ENCODE measurements at places on chromosomes 7 and 10.

- no peaks in the 10 kb centered on the region for H3K27me3 ChIP-seq
- peaks cover 9% of the 10 kb centered on the region for H3K4me1 ChIP-seq
- no peak overlapping the region for H3K4me3 ChIP-seq
- no peaks in the 10 kb centered on the region for H3K36me3 ChIP-seq
Observed at GRCh38 chr10:78382047-78382446, 348.4 kb downstream of the RPS24 start.

DNA sequence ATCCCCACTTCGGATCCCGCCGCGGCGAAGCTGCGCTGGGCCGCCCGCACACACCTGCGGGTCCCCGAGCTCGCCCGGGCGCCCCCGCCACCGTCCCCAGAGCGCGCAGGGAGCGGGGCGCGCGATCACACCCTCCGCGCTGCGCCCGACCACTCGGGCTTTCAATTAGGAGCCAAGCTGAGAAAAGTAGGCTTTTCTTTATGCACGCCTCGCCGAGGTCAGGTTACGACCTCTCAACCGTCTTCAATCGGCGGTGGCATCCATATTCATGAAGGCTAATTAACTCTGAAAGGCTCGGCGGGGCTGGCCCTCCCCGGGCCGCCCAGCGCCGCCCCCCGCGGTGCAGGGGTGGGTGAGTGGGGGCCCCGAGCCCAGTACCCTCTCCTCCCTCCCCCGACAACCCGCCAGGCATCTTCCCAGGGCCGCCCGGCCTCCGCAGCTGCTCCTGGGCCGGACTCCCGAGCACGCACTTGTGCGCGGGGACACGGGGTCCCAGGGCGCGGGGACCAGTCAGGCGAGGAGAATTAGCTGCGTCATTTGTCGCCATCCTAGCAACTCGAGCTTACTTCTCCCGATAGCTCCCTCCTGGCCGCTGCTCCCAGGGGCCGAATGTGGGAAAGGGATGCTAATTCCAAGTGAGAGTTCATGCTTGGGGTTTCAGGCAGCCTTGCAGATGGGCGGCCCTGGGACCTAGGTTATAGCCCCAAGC lies 155.5 kb upstream of the LYZL2 start:
- H3K4me3 ChIP-seq: peak overlapping the region; percentile 81
- H3K27me3 ChIP-seq: peaks cover 41% of the 10 kb centered on the region
- H3K4me1 ChIP-seq: no peaks in the 10 kb centered on the region
- peak overlapping the region; percentile 92 for H3K27ac ChIP-seq

DNA sequence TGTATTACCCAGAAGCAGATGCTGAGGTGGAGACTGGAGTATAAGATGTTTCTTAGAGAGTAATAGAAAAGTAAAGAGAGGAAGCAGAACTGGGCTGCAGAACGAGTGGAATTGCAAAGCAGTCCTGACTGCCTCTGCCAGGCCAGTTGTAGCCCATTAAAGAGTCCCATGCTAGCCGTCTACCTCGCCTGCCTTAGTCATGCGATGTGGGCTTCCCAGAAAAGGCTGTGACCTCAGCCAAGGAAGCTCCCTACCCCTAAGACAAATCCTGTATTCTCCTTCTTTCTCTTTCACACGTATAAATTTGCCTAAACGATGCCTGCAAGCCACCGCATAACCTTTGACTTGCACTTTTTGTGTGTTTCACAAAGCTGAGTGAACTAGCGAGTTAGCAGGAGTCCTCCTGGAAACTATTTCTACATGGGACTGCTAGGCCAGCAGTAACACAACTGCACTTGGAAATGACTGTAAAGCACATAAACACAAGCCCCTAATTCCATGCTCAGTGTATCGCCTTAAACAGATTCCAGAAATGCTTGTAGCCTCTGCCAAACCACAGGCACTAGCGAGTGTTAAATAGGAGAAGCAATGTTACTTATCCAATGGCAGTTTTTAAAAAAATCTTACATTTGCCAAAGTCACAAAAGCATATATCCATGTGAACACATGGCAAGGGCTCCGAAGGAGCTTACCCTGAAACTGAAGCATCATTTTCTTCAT lies 47.4 kb upstream of the GNAI1 start:
- H3K36me3 ChIP-seq: no peaks in the 10 kb centered on the region
- no peak overlapping the region for H3K27ac ChIP-seq
- no peaks in the 10 kb centered on the region for H3K4me1 ChIP-seq
- DNase-seq: no peak

GRCh38 chr10:125000366-125001312 lies 58.7 kb downstream of the ZRANB1 start:
- no peak overlapping the region for H3K4me3 ChIP-seq
- DNase-seq: peak; percentile 69
- no peaks in the 10 kb centered on the region for H3K4me1 ChIP-seq
- H3K27me3 ChIP-seq: no peaks in the 10 kb centered on the region
- peak overlapping the region; percentile 98 for H3K27ac ChIP-seq

DNA sequence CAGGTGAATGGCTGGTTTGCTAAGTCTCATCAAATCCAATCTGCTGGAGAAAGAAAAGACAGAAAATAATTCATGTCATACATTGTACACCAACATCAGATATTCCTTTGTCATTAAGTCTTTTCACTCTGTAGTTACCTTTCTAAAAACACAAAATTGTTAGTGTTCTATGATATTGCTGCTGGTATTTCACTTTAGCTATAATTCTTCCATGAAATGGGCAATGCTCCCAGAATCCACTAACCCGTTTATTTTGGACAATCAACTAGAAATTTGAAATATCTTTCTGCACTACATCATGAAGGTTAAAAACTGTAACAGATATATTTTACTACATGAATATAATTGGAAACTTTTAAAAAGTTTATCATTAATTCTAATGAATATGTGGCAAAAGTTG lies 181.3 kb downstream of the C7orf25 start:
- H3K27me3 ChIP-seq: no peaks in the 10 kb centered on the region
- no peak overlapping the region for H3K27ac ChIP-seq
- no peaks in the 10 kb centered on the region for H3K36me3 ChIP-seq
- H3K4me1 ChIP-seq: no peaks in the 10 kb centered on the region
- H3K4me3 ChIP-seq: no peak overlapping the region
- no peak for DNase-seq

- H3K4me3 ChIP-seq: no peak overlapping the region
- no peak for DNase-seq
- no peaks in the 10 kb centered on the region for H3K36me3 ChIP-seq
- H3K27ac ChIP-seq: no peak overlapping the region
- H3K4me1 ChIP-seq: peaks cover 28% of the 10 kb centered on the region
- no peaks in the 10 kb centered on the region for H3K27me3 ChIP-seq
Observed at GRCh38 chr10:78434886-78435285, 401.2 kb downstream of the RPS24 start.

- no peak overlapping the region for H3K4me3 ChIP-seq
- H3K36me3 ChIP-seq: no peaks in the 10 kb centered on the region
- DNase-seq: no peak
- no peaks in the 10 kb centered on the region for H3K27me3 ChIP-seq
- no peak overlapping the region for H3K27ac ChIP-seq
Observed at GRCh38 chr7:120933475-120933874, 17.1 kb upstream of the ING3 start.

GRCh38 chr7:144787127-144787526 lies 48.7 kb downstream of the TPK1 start:
- H3K4me3 ChIP-seq: no peak overlapping the region
- H3K36me3 ChIP-seq: no peaks in the 10 kb centered on the region
- no peak overlapping the region for H3K27ac ChIP-seq
- DNase-seq: no peak
- H3K27me3 ChIP-seq: no peaks in the 10 kb centered on the region

- DNase-seq: no peak
- no peaks in the 10 kb centered on the region for H3K4me1 ChIP-seq
Observed at GRCh38 chr10:73827346-73828089, 16.1 kb upstream of the NDST2 start.

DNA sequence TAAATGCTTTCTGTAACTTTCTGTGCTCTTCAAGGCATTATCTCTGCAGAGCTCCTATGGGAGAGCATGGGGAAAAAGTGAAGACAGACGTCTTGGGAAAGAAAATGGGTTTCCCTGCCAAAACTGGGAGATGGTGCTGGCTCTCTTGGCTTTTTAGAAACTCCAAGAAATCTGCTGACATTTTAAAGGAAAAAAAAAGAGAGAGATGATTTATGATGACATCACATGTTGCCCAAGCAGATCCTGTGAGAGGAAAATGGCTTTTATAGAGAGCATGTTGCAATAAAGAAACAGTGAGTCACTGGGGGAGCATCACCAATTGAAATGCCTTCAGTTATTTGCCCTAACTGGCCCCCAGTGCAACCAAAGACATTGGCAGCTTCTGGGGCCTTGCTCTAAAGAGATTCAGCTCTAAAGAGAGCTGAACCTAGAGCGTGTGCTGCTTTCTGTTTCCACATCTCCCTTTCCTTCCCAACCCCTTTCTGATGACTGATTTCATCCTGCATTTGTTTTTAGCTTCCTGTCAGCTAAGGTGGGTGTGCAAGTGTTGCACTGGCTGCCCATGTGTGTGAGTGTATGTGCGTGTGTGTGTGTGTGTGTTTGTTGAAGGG lies 37.7 kb downstream of the LRMDA start:
- no peaks in the 10 kb centered on the region for H3K4me1 ChIP-seq
- DNase-seq: no peak
- H3K27me3 ChIP-seq: no peaks in the 10 kb centered on the region
- H3K4me3 ChIP-seq: no peak overlapping the region
- H3K36me3 ChIP-seq: no peaks in the 10 kb centered on the region
- H3K27ac ChIP-seq: no peak overlapping the region

DNA sequence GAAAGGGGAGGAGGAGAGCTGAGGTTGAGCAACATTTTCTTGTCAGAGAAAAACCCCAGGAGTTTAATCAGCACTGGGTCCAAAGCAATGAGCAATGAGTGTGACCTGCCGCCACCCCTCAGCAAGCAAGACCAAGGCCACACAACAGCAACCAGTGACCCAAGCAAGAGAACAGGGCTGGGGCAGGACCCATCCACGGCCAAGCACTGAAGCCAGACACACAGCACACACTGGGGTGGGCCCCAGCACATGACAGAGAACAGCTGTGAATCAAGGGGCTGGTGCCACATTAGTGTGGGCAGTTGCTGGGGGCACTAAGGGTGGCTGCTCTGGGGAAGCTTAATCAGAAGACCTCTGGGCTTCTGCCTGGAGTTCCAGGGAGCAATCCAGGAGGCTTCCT lies 16.2 kb downstream of the TMEM72 start:
- peak; percentile 28 for DNase-seq
- H3K27ac ChIP-seq: no peak overlapping the region
- no peak overlapping the region for H3K4me3 ChIP-seq
- no peaks in the 10 kb centered on the region for H3K36me3 ChIP-seq

GRCh38 chr10:89224739-89225443 lies 17.8 kb upstream of the CH25H start:
- peak; percentile 70 for DNase-seq
- H3K27me3 ChIP-seq: no peaks in the 10 kb centered on the region

GRCh38 chr10:69332278-69333010 lies 54.1 kb downstream of the HK1 start:
- DNase-seq: no peak
- no peaks in the 10 kb centered on the region for H3K36me3 ChIP-seq
- no peak overlapping the region for H3K4me3 ChIP-seq

- no peaks in the 10 kb centered on the region for H3K27me3 ChIP-seq
- no peaks in the 10 kb centered on the region for H3K36me3 ChIP-seq
- no peak overlapping the region for H3K4me3 ChIP-seq
- no peaks in the 10 kb centered on the region for H3K4me1 ChIP-seq
Observed at GRCh38 chr7:30928254-30928872, 16.7 kb downstream of the AQP1 start.

DNA sequence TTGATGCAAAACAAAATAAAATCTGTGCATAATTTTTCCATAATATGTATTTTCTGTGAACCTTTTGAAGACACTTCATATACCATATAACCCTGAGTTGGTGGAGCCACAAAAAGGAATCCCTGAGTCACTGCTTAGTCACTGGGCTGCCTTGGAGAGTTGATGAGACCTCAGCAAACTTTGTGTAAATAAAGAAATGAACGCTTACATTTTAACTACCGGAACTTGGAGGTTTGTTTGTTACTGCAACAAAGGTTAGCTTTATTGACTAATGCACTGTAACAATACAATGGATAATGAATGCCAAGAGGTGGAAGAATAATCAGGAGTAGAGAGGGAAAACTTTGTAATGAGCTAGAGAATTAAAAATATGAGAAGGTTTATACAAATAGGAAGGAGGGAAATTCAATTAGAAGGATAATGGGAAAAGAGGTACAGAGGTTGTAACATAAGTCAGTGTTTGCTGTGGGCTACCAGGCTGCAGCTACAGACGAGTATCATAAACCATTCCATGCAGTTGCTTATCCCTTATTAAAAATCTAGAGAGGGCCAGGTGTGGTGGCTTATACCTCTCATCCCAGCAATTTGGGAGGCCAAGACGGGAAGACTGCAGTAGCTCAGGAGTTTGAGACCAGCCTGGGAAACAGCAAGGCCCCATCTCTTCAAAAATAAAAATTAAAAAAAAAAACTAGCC lies 1042.1 kb downstream of the TYW1 start:
- H3K27me3 ChIP-seq: no peaks in the 10 kb centered on the region
- no peaks in the 10 kb centered on the region for H3K4me1 ChIP-seq
- DNase-seq: no peak
- no peak overlapping the region for H3K27ac ChIP-seq
- H3K4me3 ChIP-seq: no peak overlapping the region

- H3K4me1 ChIP-seq: no peaks in the 10 kb centered on the region
- H3K27ac ChIP-seq: no peak overlapping the region
- DNase-seq: peak; percentile 82
- no peaks in the 10 kb centered on the region for H3K36me3 ChIP-seq
- H3K27me3 ChIP-seq: peaks cover 90% of the 10 kb centered on the region
Observed at GRCh38 chr7:122316467-122317388, 12.2 kb upstream of the FEZF1 start.

GRCh38 chr10:122373721-122374120 lies 787 bp upstream of the PLEKHA1 start:
- H3K36me3 ChIP-seq: no peaks in the 10 kb centered on the region
- peak overlapping the region; percentile 87 for H3K4me3 ChIP-seq
- peaks cover 15% of the 10 kb centered on the region for H3K27me3 ChIP-seq
- no peak overlapping the region for H3K27ac ChIP-seq
- no peak for DNase-seq

DNA sequence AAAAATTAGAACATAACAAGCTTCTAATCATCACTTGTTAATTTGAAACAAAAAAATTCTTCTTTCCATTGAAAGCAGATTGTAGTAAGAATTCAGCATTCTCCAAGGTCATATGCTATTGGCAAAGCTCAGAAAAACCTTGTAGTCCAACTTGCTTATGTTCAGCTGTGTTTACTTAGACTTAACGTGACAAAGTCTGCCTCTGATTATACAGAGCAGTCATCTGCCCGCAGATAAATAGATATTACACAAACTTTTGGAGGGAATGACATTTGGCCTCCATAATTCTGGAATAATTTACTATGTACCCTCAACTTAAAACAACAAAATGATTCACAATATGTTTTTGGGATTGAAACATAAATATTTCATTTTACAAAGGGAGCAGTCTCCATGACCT lies 45.8 kb downstream of the MKX start:
- H3K4me1 ChIP-seq: no peaks in the 10 kb centered on the region
- no peak for DNase-seq
- H3K4me3 ChIP-seq: no peak overlapping the region
- H3K27ac ChIP-seq: no peak overlapping the region

DNA sequence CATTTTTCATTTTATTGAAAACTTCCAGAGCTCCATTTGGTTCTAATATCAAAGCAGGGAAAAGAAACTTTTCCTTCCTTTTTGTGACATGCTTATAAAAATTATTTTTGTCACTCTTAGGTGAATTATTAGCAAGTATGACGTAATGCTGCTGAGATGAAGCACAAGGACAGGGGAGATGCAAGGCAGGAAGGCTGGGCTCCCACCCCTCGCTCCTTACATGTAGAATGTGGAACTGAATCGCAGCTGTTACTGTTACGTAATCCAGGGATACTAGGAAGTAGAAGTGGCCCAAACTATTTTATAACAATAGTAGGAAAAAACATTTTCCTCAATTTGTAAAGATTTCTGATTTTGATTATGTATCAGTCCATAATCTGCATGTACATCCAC lies 17.1 kb upstream of the GTPBP4 start:
- H3K4me1 ChIP-seq: peaks cover 33% of the 10 kb centered on the region
- no peaks in the 10 kb centered on the region for H3K27me3 ChIP-seq
- no peak overlapping the region for H3K27ac ChIP-seq
- DNase-seq: no peak
